Memory B cell (primary cell): ENCODE measurements at places on chromosomes 16 and 17.
A peak's percentile ranks its signal among the peaks of the same experiment; 100 is the strongest.

DNA sequence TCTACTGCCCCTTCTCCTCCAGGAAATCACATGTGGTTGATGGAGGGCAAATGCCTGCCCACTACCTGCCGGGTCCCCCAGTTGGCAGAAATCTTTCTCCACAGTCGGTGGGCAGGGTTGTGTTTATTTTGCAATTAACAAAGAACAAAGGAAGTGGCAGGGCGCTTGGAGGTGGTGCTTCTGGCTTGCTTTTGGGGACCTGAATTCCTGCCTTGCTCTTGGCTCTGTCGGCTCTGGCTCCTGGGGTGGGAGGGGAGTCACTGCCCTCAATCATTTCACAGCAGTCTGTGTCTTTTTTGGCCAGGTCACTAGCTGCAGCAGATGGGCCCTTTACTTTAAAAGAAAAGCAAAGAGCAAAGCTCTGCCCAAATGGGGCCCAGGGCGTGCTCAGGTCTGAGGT lies 69.2 kb downstream of the C16orf78 start:
- no peak for DNase-seq
- H3K4me3 ChIP-seq: no peak overlapping the region
- H3K27ac ChIP-seq: no peak overlapping the region
- H3K4me1 ChIP-seq: peaks cover 8% of the 10 kb centered on the region
- H3K27me3 ChIP-seq: no peaks in the 10 kb centered on the region

- H3K27me3 ChIP-seq: no peaks in the 10 kb centered on the region
- H3K4me3 ChIP-seq: peak overlapping the region; percentile 70
- H3K27ac ChIP-seq: no peak overlapping the region
- DNase-seq: no peak
- no peaks in the 10 kb centered on the region for H3K36me3 ChIP-seq
Observed at GRCh38 chr16:14309001-14309886, 238.1 kb downstream of the MRTFB start.

DNA sequence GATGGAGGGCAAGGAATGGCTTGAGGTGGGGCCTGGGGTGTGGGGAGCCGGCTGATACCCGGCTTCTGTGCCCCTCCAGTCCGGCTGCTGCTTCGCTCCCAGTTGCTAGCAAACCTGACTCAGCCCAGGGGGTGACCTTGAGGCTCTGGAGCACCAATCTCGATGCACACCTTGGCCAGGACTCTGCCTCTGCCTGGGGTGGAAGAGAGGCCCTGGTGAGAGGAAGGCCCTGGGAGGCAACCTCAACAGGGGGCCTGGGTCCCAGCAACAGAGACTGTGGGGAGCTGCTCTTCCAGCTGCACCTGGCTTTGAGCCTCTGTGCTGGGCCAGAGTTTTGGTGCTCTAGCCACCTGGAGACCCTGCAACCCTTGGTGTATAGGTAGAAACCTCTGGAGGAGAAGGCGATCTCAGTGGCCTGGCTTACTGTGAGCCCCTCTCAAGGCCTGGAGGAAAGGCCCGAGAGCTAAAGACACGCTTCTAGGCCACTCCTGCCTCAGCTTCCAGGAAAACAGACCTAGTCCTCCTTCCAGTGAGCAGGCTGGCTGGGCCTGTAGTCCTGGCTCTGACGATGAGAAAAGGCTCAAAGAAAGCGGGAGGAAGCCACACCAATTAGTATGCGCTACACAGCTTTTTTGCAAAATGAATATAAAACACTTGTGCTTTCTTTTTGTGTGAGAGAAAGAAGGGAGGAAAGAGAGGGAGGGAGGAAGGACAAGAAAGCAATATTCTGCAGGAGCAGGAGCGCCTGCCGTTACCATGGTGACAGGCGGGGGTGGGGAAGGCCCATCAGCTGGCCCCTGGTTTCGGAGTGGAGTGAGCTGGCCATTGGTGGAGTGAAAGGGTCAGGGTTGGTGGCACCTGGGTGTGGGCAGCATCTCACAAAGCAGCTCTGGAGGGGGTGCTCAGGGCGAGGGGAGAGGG lies 51.0 kb downstream of the VAC14 start:
- H3K27me3 ChIP-seq: no peaks in the 10 kb centered on the region
- DNase-seq: no peak
- H3K27ac ChIP-seq: no peak overlapping the region

GRCh38 chr17:75047398-75048098 lies 523 bp downstream of the KCTD2 start:
- DNase-seq: no peak
- peaks cover 4% of the 10 kb centered on the region for H3K36me3 ChIP-seq
- H3K27ac ChIP-seq: peak overlapping the region; percentile 94
- peak overlapping the region; percentile 96 for H3K4me3 ChIP-seq

GRCh38 chr17:74922172-74922571 lies 883 bp downstream of the USH1G start:
- H3K27me3 ChIP-seq: peaks cover 22% of the 10 kb centered on the region
- peaks cover 11% of the 10 kb centered on the region for H3K4me1 ChIP-seq
- no peaks in the 10 kb centered on the region for H3K36me3 ChIP-seq
- H3K27ac ChIP-seq: no peak overlapping the region

GRCh38 chr17:37700881-37701280 lies 44.0 kb downstream of the HNF1B start:
- peaks cover 2% of the 10 kb centered on the region for H3K4me1 ChIP-seq
- H3K27ac ChIP-seq: no peak overlapping the region
- H3K36me3 ChIP-seq: no peaks in the 10 kb centered on the region
- H3K4me3 ChIP-seq: no peak overlapping the region

DNA sequence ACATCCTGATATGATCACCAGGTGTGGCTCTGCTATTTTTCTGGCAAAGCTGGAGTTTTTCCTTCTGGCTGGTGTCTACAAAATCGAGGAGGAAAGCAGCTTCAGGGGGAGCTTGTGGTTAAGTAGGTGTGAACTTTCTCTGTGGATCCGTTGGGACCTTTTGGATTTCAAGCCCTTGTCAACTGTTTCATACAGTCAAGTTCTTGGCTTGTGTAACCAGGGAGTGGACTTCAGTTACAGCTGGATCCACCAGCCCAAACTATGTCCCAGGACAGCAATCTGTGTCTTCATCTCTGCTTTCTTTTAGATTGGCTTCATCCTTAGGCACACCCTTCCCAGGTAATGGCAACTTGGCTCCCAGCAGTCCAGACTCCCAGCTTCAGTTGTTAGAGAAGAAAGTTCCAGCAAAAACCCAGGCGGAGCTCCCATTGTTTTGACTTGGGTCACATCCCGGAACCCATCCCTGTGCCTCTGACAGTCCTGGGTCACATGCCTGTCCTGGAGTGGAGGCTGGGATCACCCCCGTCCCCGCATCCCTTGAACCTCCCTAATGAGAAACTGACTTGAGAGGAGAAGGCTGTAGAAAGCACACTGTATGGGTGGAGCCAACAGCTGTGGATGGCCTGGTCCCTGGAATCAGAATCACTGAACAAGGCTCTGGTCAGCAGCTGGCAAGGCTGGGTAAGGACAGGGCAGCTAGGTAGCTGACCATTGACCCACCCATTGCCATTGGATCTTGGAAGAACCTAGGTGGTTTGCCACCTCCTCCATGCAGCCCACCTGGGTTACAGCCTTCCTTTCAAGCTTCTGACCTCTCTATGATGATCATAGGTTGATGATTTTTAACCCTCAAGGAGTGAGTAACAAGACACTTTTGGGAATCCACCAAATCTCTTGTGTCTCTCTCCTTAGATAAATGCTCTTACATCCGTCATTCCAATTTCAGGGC lies 18.1 kb downstream of the NKD1 start:
- no peaks in the 10 kb centered on the region for H3K27me3 ChIP-seq
- H3K27ac ChIP-seq: no peak overlapping the region
- no peak for DNase-seq

GRCh38 chr16:30899794-30900193 lies 3.4 kb downstream of the CTF1 start:
- no peaks in the 10 kb centered on the region for H3K27me3 ChIP-seq
- no peaks in the 10 kb centered on the region for H3K36me3 ChIP-seq
- H3K4me3 ChIP-seq: no peak overlapping the region
- no peak overlapping the region for H3K27ac ChIP-seq
- peaks cover 40% of the 10 kb centered on the region for H3K4me1 ChIP-seq
- DNase-seq: no peak

- peaks cover 5% of the 10 kb centered on the region for H3K27me3 ChIP-seq
- no peaks in the 10 kb centered on the region for H3K4me1 ChIP-seq
- H3K27ac ChIP-seq: no peak overlapping the region
- no peak overlapping the region for H3K4me3 ChIP-seq
- H3K36me3 ChIP-seq: no peaks in the 10 kb centered on the region
Observed at GRCh38 chr17:65438708-65439294, 122.6 kb downstream of the AXIN2 start.
